ENCODE measurements at places on chromosomes 5 and 9.
A peak's percentile ranks its signal among the peaks of the same experiment; 100 is the strongest.

DNA sequence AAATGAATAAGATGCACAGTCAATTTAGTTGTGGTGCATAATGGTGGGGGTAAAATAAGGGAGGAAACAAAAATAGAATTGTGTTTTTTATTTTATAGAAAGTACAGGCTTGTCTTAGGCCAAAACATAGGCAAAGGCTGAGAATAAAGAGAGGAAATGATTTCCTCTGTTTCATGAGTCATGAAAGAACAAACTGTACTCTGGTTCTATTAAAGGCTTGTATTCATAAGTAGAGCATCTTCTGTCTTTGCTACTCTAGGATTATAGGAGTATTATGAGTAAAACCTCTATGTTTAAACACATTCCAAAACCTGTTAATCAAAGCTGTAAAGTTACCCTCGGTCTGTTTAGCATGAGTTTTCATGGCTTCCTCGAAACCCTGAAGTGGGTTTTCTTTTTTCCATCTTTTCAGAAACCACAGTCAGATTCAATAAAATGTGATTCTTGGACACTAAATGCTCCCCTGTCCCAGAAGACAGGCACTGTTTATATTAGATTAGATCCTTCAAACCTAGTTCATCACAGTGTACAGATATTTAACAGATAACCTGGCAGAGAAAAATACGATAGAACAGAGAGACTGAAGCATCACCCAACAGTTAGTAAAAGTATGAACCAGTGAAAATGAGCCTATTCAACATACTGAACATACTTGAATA, 473.9 kb upstream of the CYLC2 start:
- no peak for DNase-seq

DNA sequence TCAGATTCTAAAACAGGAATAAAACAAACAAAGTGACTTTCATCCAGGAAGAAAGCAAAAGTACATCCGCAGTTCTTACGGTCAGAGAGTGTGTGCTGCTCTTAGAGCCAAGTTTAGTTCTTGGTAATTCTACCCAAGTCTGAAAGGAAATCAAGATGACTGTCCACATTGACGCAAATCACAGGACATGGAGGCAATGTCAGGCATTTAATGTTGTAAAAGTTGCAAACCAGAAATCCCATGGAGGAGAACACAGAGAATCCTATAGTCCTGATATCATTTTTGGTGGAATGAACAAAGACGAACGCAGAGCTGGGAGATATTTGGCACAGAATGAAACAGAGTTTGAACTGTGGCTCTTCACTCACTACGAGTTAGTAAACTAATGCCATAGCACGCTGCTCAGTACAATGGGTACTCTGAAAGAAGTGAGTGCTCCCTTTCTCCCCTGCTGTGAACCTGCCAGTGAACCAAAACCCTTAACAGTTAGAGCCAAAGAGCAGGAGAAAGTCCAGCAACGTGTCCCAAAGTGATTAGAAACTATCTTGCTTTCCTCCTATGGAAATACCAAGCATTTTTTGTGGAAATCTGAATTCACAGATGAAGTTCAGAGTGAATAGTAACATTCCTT, 74.3 kb downstream of the MUSK start:
- peak; percentile 84 for DNase-seq

GRCh38 chr9:72579880-72580550, 58.6 kb downstream of the TMC1 start:
- peak; percentile 46 for DNase-seq

DNA sequence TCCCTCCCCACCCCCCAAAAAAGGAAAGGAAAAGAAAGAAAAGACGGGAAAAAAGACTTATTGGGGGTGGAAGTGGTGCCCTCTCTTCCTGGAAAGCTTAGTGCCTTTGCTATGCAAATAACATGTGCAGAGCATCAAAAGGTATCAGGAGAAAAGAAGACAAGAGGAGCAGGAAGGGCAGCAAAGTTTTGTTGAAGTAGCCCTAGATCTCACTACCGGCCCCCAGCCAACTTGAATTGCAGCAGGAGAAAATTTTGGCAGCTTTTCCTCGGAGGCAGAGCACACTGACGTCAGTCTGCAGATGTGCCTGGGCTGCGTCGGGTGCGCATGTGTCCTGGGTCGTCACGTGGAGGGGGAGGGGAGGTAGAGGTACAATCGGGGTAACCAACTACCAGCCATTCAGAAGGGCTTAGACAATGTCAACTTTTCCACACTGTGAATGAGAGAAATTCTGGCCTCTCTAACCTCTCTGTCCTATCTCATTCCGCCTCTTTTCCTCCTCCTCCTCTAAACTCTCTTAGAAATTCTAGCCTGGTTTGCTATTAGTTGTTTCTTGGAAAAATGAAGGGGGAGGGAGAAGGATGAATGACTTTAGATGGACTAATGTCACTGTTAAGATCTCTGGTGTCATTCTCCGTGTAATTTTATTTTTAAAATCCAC, at the start of gene ADAMTS6:
ADAMTS6 (minus strand) TSS at position 286 of the 661 bp plus-strand sequence. CDS start 8,247 bp downstream, outside the sequence.
- DNase-seq, result peak; percentile 99

- peak; percentile 77 for DNase-seq
These were observed 69.1 kb downstream of the PPARGC1B start for GRCh38 chr5:149799119-149799623.

DNA sequence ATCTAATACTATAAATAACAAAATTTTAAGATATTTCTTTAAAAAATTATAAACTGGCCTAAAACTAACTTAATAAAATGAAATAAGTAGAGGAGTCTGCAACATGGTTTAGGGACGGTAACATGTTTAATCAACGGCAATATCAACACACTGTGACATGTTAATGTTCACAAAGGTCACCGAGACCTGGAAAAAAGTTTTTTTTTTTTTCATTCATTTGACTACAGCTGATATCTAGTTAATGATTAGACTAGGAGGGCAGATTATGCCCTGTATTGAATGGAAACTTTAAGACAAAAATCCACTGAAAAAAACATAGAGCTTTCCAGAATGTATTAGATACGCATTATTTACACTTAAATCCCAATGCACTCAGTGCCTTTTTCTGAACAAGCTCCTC, 67.0 kb upstream of the CDK5RAP2 start:
- DNase-seq, result no peak

GRCh38 chr5:167305591-167306213, 985.7 kb upstream of the WWC1 start:
- no peak for DNase-seq

GRCh38 chr9:3435732-3436131, 90.1 kb downstream of the RFX3 start:
- no peak for DNase-seq

DNA sequence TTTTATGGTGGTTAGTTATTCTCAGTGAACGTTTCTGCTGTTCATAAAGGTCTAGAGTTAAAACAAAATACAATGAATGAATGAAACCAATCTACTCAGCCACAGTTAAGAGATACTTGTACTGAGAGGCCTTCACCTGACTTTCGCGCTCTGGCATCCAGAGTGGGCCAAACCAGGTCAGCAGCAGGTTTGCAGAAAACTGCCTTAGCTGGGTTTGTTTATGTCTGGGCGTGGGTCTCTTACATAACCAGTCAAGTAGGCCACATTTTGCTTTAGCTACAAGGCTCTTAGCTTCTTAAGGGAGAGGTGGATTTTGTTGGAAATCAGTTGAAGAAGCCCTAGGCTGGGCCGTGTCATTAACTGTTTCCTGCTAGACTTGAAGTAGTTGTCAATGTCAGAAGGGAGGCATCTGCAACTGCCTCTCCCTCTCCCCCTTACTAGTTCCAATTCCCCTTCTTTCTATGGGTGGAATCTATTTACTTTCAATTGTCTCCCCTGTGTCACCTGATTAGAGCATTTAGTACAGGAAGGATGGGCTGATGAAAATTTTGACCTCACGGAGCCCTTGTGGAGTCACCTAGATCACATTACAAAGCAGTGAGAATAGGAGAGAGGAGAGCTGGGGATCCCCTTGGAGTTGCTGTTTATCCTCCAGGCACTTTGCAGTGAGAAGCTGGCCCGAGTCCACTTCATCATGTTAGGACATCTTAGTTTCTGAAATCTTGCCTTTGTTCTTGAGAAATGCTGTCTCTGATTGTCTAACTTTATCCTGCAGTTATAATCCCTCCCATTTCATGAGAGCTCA, 200.5 kb downstream of the ARHGEF28 start:
- peak; percentile 59 for DNase-seq

GRCh38 chr9:126965541-126966428, 51.2 kb downstream of the RALGPS1 start:
- peak; percentile 54 for DNase-seq

DNA sequence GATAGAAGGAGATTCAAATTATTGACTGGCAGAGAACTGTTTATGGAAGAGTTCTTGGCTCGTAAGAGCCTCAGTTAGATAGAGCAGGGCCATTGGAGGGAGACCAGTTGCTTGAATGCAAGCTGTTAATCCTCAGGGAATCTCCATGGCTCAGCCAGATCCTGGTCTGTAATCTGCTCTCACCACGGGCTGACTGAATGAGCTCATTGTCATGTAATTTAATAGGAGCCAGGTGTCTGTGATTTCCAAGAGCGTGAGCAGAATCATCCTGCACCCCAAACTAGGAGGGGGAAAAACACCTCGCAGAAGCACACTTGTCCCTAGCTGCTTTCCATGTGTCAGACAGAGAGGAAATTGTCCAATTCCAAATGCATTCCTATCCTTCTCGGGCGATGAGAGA, 19.1 kb upstream of the KCNMB1 start:
- DNase-seq, result peak; percentile 6

- no peak for DNase-seq
These were observed 7.6 kb upstream of the KCNV2 start for GRCh38 chr9:2709645-2710101.

GRCh38 chr9:129021091-129021490, 7.0 kb downstream of the SH3GLB2 start:
- no peak for DNase-seq

Data from fibroblast of upper back skin (primary cell).